Head of caudate nucleus (tissue), 42 donors: ENCODE measurements at places on chromosomes 6 and 20.

DNA sequence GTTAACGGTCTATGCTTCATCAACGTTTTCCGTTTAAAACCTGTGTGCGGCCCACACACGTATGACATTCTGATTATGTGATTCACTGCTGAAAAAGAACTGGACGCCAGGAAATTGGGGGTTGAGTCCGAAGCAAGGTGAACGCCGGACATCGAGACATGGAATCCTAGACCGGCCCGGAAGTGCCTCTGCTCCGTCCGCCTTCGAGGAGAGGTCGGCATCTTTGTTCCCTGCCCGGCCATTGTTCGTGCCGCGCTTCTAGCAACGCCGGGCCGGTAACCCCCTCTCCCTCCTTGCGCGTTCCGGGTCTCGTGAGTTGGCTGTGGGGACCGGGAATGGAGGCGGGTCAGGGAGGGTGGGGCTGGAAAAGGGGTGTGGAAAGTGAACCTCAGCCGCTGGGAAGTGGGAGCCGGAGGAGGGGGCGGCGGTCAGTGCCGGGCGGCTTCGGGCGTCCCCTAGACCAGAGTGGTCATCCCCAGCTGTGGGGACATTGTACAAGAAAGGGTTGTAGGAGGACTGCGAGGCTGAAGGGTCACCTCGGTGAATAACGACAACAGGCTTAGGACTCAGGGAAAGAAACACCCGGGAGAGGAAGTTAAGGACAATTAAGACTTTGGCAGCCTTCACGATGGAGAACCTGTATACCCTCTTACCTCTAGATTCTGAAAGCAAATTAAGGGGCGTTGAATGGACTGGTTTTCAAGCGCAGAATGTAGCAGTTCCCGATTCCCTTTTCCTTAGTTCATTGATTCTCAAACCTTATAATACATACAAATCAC is at the start of gene ZSCAN9:
ZSCAN9 (plus strand) TSS at position 220 of the 779 bp plus-strand sequence. CDS start 1,810 bp downstream, outside the sequence.
- DNase-seq, result peak; percentile 84

GRCh38 chr20:4116091-4116490 is 100.7 kb upstream of the RNF24 start:
- no peak for DNase-seq

DNA sequence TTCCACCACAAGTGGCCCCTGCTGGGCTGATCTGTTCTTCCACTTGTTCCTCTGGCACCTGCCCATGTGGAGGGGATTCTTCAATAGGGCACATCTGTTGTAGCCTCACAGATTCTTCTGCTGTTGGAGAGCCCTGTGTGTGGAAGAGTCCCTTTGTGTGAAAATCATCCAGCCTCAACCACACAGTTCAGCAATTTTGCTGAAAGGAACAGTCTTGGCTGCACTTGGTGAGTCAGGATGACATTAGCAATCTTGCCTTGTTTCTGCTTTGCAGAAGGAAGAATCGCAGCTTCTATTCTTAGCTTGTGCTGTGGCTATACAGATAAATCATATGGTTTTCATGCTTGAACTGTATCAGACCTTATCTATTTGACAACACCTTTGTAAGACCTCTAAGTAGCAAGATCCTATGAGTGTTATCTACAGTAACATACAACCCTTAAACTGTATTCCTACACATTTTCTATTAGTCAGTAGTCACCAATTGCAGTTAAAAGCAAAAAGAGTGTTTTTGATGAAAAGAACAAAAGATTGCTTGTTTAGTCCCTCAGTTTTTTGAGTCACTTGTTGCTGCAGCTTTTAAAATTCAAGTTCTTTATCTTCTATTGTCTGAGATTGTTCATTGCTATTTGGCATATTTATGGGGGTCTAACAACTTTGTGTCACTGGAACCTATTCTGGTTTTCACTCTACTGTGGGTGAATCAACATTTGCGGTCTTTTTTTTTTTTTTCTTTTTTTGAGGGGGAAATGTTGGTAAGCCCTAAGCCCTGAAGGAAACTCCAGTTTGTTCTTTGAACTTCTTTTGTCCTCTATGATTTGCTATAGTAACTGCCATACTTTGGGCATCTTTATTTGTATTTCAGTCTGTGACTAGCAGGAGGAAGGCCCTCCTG is 231.6 kb downstream of the TFAP2B start:
- DNase-seq, result no peak

GRCh38 chr20:17995967-17996819 is 27.4 kb downstream of the MGME1 start:
- DNase-seq, result no peak

GRCh38 chr6:56961151-56961550 is 6.2 kb downstream of the BEND6 start:
- no peak for DNase-seq

- no peak for DNase-seq
Observed at GRCh38 chr6:111731456-111732195, 125.9 kb upstream of the TRAF3IP2 start.

GRCh38 chr6:16438718-16439591 is 200.6 kb downstream of the GMPR start:
- DNase-seq, result no peak

DNA sequence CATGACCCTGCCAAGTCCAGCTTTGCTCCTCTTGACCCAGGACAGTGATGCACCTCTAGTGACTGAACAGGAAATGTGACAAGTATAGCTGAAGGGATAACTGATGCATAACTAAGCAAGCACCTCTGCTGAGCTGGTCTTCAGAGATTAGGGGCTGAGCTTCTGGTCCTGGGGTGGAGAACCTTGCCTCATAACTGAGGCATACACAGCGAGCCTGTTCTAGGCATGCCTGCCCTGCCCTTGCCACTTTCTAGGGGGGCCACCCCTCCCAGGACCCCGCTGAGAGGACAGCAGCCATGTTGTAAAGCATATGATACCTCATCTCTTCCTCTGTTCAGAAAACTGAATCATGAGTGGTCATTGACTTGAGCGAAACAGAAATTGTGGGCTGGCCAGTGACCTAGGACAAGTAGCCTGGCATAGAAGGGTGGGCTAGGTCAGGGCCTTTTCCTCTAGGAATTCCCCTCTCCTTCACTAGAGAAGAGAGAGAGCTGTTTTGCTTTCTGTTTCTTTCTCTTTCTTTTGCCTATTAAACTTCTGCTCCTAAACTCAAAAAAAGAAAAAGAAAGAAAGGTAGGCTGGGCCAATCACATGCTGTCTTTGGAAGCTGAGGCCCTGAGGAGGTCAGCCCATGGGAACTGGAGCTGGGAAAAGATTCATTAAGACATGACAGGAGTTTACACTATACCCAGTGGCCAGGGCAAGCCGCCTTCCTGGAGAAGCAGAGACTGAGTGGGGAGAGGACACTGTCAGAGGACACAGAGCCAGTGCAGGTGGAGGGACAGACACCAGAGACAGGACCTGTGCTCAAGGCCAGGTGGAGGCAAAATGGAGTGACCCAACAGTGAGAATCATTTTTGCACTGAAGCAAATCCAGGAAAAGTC is 23.1 kb downstream of the ALDH5A1 start:
- no peak for DNase-seq
